ENCODE measurements at places on chromosomes 6 and 20. TPM values are rescaled to one million over a fixed set of nuclear protein-coding genes. Genes with fewer than 3 reads are reported as not detected.

Gene MOG
- not detected for total RNA-seq

Gene PRSS35
- total RNA-seq = 0.12 TPM

Gene ELOVL4
- 1.2 TPM for total RNA-seq

Gene TLDC2
- total RNA-seq = not detected

Gene CLIC5
- not detected for total RNA-seq

Measured in A549 treated with ZK216348 at 1 μM for 4 hours (cell line).